HS-5 (cell line): ENCODE measurements at places on chromosomes 12 and 14.

DNA sequence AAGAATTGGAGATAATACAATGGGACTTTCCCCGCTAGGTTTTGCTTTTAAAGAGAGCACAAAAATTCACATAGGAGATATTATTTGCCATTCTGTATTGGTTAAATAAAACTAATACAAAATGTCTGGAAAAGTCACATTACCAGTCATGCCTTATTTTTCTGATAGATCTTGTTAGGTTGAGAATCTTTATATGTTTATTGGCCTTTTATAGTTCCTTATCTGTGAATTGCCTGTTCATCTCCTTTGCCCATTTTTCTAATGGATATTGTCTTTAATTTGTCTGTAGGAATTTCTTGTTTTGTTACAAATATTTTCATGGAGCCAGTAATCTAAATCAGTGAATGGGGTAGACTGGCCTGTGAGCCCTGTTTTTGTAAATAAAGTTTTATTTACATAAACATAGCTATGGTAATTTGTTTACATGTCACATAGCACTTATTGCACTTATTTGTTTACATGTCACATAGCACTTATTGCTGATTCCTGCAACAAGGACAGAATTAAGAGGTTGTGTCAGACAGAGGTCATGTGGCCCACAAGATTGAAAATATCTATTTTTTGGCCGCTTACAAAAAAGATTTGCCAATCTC lies 65.0 kb downstream of the ATF7IP start:
- DNase-seq, result no peak

- no peak for DNase-seq
Observed at GRCh38 chr14:95226801-95227200, 69.5 kb upstream of the DICER1 start.

- no peak for DNase-seq
Observed at GRCh38 chr14:92362781-92363235, 39.8 kb downstream of the SLC24A4 start.

DNA sequence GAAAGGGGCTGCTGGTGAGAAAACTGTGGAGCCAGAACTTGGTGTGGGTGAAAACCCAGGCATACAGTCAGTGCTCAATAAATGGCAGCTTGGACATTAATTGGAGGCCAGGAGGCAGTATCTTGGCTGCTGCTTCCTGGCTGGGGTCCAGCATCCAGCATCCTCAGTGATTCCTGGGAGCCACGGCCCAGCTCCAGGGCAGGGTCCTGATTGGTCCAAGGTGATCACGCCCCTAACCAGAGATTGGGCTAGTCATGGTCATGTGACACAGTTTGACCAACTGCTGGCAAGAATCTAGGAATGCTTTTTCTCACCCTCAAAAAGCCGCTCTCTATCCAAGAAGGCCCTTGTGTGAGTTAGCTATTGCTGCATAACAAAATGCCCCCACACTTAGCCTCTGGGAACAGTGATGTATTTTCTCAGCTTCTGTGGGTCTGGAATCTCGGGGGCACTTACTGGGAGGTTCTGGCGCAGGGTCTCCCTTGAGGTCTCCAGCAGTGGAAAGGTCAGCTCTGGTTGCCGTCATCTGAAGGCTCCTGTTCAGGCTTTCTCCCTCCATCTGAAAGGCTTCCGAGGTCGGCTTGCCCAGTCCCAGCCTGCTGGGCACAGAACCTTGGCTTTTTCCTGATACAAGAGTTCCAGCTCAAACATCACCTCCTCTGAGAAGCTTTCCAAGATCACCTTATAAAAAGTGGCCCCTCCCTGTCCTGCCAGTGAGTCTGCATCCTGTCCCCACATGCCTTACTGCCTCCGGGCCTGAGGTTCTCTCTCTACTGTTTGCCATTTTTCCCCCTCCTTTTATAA lies 119.2 kb upstream of the NCOR2 start:
- DNase-seq, result no peak

- DNase-seq, result no peak
Observed at GRCh38 chr12:110379197-110379596, 24.3 kb downstream of the ANAPC7 start.

GRCh38 chr12:54561164-54561563 lies 11.8 kb downstream of the PDE1B start:
- DNase-seq, result no peak

DNA sequence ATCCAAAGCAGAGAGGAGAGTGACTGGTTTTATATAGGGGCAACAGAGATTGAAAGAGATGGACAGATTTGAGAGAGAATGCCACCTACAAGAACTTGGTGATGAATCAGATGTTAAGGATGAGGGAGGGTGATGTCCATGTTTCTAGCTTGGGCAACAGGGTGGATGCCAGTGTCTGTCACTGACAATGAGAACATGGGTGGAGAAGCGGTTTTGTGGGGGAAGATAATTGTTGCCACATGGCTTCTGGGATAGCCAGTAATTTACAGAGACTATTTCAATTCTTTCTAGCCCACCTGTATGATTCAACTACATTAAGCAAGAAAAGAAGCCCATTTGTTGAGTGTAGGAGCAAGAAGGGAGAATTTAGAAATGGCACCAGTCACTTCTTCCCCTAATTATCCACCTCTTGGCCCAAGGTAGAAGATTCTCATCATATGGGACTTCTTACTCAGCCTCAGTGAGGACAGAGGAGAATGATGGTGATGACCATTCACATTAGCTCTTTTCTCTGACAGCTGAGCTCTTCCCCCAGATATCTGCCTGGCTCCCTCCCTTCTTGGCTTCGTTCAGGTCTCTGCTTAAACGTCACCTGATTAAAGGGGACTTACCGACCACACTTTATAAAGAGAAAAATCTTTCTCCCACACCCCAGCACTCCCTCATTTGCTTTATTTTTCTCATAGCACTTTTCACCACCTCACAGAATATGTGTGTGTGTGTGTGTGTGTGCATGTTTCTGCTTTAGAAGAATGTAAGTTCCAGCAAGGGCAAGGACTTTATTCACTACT lies 117.8 kb downstream of the DUSP6 start:
- DNase-seq, result no peak

- DNase-seq, result no peak
Observed at GRCh38 chr14:65026526-65026925, 39.8 kb downstream of the FNTB start.

- no peak for DNase-seq
Observed at GRCh38 chr12:106845902-106846301, 71.4 kb downstream of the RIC8B start.

DNA sequence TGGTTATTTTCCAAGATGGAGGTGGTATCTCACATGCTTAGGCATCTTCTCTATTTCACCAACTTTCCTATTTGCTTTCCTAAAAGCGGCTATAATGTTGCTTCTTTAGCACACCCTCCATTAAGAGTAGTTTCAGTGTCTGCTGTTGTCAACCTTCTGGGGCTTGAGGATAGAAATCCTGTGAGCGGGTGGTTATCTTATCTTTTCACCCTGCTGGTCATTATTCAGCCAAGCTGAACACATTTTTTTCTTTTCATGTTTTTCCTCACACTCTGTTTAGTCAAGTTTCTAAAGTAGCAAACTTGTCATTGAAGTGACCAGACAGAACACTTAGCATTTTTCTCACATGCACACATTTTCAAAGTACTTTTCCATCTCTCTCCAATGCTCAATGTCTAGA lies 104.5 kb downstream of the SLC8A3 start:
- DNase-seq, result no peak

DNA sequence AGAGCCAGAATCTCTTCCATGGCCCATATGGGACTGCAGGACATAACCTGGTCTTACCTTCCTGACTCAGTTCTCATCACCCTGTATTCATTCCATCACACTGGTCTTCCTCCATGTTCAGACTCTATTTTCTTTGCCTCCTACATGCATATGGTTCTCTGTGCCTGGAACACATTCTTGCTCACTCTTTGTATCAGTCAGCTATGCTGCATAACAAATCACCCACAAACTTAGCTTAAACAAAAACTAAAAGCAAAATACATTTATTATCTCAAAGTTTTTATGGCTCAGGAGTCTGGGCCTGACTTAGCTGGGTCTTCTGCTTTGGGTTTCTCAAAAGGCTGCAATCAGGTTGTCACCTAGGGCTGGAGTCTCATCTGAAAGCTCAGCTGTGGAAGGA lies 712.6 kb upstream of the TBX3 start:
- no peak for DNase-seq
